ENCODE measurements at places on chromosomes 12 and 14. TPM values are rescaled to one million over a fixed set of nuclear protein-coding genes. Genes with fewer than 3 reads are reported as not detected.
A peak's percentile ranks its signal among the peaks of the same experiment; 100 is the strongest.

Gene PTGER2
- polyA plus RNA-seq = 56.9 TPM

- no peak for DNase-seq
These were observed 25.4 kb downstream of the PAWR start for GRCh38 chr12:79665212-79665887.

- DNase-seq = no peak
These were observed 20.3 kb downstream of the SYNE3 start for GRCh38 chr14:95496111-95496681.

Gene DLGAP5
- 9.0 TPM for polyA plus RNA-seq

DNA sequence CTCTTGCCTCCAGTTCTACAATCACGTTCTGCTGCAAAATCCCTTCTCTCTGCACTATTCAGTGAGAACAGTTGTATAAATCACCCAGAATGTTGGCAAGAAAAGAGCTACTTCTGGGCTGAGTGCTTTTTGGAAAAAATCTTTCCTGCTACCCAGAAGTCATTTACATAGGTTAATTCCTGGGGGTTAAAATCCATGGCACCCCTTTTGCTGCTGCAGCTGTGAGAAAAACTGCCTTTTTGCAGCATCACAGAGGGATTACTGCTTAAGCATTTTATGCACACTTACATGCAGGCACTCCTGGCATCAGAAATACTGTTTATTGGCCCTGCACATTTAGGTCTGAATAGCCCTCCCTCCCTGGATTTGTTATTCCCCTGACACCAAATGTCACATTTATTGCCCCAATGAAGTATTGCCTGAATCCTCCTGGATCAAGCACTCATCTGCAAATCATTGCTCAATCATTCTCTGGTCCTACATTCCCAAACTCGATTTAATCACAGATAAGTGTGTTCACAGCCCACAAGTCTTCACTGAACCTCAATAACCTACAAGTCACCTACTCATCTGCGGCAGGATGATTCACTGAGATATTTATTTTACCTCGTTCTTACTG lies 43.1 kb upstream of the CCDC196 start:
- no peak for DNase-seq

Gene ABCB9
- polyA plus RNA-seq = 3.4 TPM

DNA sequence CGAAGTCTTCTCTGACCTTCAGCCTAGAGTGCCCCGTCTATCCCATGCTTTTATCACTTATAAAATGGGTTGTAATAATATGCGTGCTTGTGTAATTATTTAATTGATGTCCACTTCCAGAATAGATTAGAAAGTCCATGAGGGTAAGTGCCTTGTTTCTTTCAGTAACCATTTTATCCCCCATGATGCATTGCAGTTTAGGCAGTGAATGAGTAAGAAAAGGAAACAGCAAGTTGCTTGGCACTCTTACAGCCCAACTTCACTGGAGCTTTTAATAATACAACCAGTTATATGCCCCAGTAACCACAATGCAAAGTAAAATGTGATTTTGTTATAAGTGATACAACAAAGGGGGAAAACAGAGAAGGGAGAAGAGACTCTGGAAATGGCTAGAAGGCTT lies 287.3 kb downstream of the MED13L start:
- no peak for DNase-seq

Gene CALCOCO1
- 128 TPM for polyA plus RNA-seq

DNA sequence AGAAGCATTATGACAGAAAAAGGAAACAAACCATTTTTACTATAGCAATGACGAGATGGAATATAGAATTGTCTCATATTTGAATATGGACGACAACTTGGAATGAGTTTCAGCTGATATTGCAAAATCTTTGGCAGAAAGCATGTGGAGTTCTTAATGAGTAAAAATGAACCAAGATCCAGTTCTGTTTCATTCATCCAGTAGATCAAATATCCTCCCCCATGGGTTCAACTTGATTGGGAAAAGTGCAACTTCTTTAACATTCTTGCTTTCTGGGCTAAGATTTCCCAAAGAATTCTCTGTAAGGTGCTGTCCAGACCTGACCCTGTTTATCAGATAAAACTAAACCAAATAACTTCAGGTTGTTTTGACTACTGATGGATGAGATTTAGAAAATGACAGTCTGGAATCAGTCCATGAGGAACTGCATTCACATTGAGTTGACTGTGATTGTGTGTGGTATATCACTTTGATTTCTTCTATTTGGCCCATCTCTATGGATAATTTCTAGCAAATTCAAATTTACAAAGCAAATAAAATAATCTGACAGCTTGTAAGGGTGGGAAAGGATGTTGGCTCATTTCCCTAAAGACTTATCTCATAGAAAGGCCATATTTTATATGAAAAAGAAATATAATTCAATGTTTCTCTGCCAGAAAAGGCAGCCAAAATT lies 267.4 kb downstream of the ADAMTS20 start:
- DNase-seq = no peak

- no peak for DNase-seq
These were observed 248.5 kb upstream of the FBXO33 start for GRCh38 chr14:39680777-39681176.

- peak; percentile 63 for DNase-seq
These were observed 128.3 kb downstream of the AKAP6 start for GRCh38 chr14:32457213-32457920.

DNA sequence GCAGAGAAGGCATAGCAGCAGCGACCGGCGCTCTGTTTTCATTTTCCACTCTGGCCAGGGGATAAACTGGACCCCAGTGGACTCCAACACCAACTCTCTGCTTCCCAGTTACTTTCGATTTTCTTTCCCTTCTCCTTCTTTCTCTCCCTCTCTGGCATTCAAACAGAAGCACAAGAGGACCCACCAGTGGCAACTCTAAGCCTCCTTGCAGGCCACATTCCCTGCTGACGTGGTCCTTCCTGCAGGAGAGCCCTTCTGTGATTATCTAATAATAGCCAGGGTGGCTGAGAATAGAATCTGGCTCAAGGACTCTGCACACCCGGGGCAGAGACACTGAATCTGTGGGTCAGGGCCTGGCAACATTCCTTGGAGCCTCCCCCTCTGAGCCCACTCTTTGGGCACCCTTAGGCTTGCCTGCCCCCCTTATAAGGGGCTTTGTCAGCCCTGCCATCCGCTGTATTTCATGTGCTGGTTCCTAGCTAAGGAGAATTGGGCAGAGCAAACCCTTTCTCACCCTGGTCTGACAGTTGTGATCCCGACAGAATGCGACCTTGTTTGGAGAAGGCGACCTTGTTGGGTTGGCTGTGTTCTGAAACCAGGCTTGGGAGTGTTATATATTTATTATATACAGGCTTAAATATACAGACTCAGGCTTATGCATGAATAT lies 8.2 kb upstream of the HOXC6 start:
- DNase-seq = no peak

DNA sequence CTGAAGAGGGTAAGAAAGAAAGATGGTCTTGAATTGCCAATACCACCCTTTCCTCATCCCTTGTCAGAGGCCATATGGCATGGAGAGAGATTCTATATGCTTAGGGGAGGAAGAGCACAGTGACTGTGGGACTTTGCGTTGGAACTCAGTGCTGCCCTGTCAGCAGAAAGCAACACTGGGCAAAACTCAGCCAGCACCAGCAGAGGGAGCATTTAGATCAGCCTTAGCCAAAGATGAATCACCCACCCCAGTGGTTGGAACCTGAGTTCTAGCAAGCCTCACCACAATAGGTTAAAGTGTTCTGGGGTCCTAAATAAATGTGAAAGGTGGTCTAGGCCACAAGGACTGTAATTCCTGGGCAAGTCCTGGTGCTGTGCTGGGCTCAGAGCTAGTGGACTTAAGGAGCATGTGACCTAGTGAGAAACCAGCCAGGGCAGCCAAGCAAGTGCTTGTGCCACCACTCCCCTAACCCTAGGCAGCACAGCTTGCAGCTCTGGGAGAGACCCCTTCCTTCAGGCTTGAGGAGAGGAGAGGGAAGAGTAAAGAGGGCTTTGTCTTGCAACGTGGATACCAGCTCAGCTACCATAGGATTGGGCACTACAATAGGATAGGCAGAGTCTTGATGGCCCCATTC lies 11.4 kb upstream of the BCAT1 start:
- no peak for DNase-seq

GRCh38 chr12:88300931-88301330 lies 158.8 kb downstream of the TMTC3 start:
- no peak for DNase-seq

Gene LIN7A
- polyA plus RNA-seq = 10.4 TPM

Gene APEX1
- polyA plus RNA-seq = 274 TPM

- DNase-seq = no peak
These were observed 45.0 kb downstream of the ACTN1 start for GRCh38 chr14:68934066-68934465.

Gene CYP46A1
- polyA plus RNA-seq = 0.14 TPM

GRCh38 chr14:65239143-65239937 lies 137.0 kb upstream of the MAX start:
- DNase-seq = no peak

Gene PTHLH
- polyA plus RNA-seq = 1.9 TPM

- DNase-seq = no peak
These were observed 120.2 kb upstream of the DNM1L start for GRCh38 chr12:32558903-32559302.
